ENCODE measurements at places on chromosomes 16 and 17. TPM values are rescaled to one million over a fixed set of nuclear protein-coding genes. Genes with fewer than 3 reads are reported as not detected.

GRCh38 chr17:33509331-33509730 is 216.2 kb upstream of the ASIC2 start:
- H3K4me1 ChIP-seq = peaks cover 7% of the 10 kb centered on the region
- H3K36me3 ChIP-seq = no peaks in the 10 kb centered on the region
- peaks cover 14% of the 10 kb centered on the region for H3K27me3 ChIP-seq

GRCh38 chr17:65886315-65887245 is 305.4 kb downstream of the CEP112 start:
- H3K4me3 ChIP-seq = no peak overlapping the region
- H3K27me3 ChIP-seq = no peaks in the 10 kb centered on the region
- no peaks in the 10 kb centered on the region for H3K36me3 ChIP-seq
- no peak for DNase-seq

DNA sequence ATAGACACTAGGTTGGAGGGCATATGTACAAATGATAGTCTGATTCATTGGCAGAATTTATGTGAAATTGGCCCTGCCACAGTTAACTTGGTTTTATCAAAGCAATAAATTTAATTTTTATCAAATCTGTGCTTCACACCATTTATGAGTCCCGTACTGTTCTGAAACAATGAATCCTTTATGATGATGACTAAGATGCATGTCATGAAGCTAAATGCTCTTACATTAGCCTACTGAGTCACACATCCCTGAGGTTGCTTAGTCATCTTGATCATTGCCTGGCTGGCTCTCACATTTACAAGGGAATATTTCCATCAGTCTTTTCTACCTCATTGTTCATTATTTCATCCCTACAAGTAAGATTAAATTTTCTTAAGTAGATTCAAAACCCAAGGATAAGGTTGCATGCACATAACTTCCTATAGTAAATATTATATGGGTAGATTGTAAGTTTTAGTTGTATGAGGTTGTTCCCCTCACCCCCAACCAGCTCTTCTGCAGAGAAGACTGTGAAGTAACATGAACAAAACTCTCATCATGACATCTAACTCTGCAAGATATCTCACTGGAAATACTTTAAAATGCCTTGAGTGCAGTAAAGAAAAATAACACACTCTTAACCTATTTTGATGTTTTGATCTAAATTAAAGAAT is 170.7 kb downstream of the CYB561 start:
- no peaks in the 10 kb centered on the region for H3K27me3 ChIP-seq
- peaks cover 37% of the 10 kb centered on the region for H3K4me1 ChIP-seq
- DNase-seq = peak; percentile 51
- peaks cover 1% of the 10 kb centered on the region for H3K36me3 ChIP-seq
- H3K4me3 ChIP-seq = no peak overlapping the region

DNA sequence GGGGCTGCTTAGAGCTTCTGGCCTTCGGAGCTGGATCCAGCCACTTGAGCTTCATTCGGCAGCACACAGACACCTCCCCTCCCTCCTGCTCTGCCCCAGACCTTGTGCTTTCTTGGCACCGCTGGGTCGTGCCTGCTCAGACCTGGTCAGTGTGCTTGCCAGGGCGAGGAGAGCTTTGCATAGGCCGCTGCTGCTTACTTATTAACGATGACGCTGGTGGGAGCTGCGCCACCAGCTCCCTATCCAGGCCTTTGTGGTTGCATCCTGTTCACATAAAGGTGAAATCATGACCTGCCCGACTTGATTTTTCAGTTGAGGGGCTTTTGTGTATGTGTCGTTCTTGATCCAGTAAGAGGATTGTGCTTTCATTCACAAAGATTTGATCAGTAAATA is 101.1 kb downstream of the MSI2 start:
- DNase-seq = no peak
- H3K36me3 ChIP-seq = no peaks in the 10 kb centered on the region
- no peaks in the 10 kb centered on the region for H3K27me3 ChIP-seq
- peak overlapping the region; percentile 53 for H3K27ac ChIP-seq
- peaks cover 57% of the 10 kb centered on the region for H3K4me1 ChIP-seq

GRCh38 chr17:55641676-55642081 is 81.0 kb downstream of the TMEM100 start:
- H3K27ac ChIP-seq = no peak overlapping the region
- peaks cover 8% of the 10 kb centered on the region for H3K27me3 ChIP-seq
- H3K4me3 ChIP-seq = no peak overlapping the region
- H3K4me1 ChIP-seq = no peaks in the 10 kb centered on the region
- H3K36me3 ChIP-seq = no peaks in the 10 kb centered on the region

DNA sequence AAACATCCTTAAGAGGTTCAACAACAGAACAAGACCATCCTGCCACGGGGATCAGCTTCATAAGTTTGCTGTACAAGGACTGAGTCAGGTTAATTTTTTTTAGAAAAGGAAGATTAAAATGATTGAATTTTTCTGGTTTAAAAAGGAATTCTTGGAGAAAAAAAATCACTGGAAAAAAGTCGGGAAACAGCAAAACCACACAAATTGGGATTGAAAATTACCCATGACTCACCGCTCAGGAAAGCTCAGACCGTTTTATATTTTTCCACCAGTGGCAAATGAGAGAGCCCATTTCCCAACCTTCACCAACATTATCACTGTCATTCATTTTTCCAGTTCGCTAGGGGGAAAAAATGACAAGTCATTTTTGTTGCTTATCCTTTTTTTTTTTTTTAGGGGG is 46.6 kb downstream of the MRM3 start:
- no peak overlapping the region for H3K4me3 ChIP-seq
- no peaks in the 10 kb centered on the region for H3K36me3 ChIP-seq
- no peak for DNase-seq
- H3K27ac ChIP-seq = no peak overlapping the region
- H3K27me3 ChIP-seq = peaks cover 3% of the 10 kb centered on the region

DNA sequence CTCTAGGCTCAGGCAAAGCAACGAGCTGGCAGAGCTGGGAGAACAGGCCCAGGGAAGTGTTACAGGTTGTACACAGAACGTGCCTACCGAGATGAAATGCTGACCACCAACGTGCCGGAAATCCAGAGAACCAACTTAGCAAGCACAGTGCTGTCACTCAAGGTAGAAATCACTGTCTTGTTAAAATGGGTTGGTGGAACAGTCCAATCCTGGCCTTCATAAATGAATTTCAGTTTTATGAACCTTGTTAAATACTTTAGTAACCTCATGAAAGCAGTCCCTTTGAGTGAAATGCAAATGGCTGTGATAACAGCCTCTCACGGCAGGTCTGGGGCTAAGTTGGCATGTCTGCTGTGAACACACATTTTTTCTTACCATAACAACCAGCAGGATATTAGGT is 29.0 kb downstream of the ETV4 start:
- peaks cover 57% of the 10 kb centered on the region for H3K36me3 ChIP-seq
- H3K27me3 ChIP-seq = no peaks in the 10 kb centered on the region
- H3K27ac ChIP-seq = peak overlapping the region; percentile 60
- no peak for DNase-seq
- H3K4me1 ChIP-seq = peaks cover 10% of the 10 kb centered on the region

DNA sequence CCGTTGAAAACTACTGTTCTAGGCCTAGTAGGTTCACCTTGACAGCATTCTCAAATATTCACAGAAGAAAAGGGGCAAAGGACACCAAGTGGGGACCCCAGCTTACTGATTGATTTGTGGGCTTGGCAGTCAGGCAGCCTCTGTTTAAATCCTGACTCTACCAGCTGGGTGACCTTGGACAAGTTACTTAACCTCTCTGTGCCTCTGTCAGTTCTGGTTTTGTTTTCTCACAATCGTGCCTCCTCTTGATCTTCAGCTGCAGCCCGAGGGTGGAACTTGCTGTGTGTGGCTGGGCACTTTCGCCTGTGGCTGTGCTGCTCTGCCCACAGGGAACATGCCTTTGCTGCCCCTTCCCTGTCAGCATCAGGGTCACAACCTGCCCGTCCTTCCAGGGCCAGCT is 17.8 kb downstream of the RAP1GAP2 start:
- H3K4me1 ChIP-seq = peaks cover 16% of the 10 kb centered on the region
- H3K4me3 ChIP-seq = no peak overlapping the region
- H3K27ac ChIP-seq = no peak overlapping the region
- peaks cover 23% of the 10 kb centered on the region for H3K27me3 ChIP-seq

GRCh38 chr16:76346210-76346609 is 69.0 kb downstream of the CNTNAP4 start:
- H3K27ac ChIP-seq = no peak overlapping the region
- DNase-seq = no peak
- no peaks in the 10 kb centered on the region for H3K4me1 ChIP-seq
- H3K4me3 ChIP-seq = no peak overlapping the region

- H3K4me1 ChIP-seq = no peaks in the 10 kb centered on the region
- no peak overlapping the region for H3K4me3 ChIP-seq
- H3K36me3 ChIP-seq = peaks cover 2% of the 10 kb centered on the region
- no peaks in the 10 kb centered on the region for H3K27me3 ChIP-seq
- DNase-seq = no peak
These were observed 362.2 kb downstream of the WWOX start for GRCh38 chr16:78461496-78462287.

- H3K4me1 ChIP-seq = peaks cover 13% of the 10 kb centered on the region
- H3K27me3 ChIP-seq = no peaks in the 10 kb centered on the region
- no peak overlapping the region for H3K4me3 ChIP-seq
- H3K27ac ChIP-seq = peak overlapping the region; percentile 49
- DNase-seq = no peak
These were observed 10.4 kb upstream of the LASP1NB start for GRCh38 chr17:38914741-38915638.

GRCh38 chr17:73067075-73067474 is 25.4 kb downstream of the SLC39A11 start:
- peaks cover 8% of the 10 kb centered on the region for H3K4me1 ChIP-seq
- no peaks in the 10 kb centered on the region for H3K27me3 ChIP-seq
- H3K27ac ChIP-seq = no peak overlapping the region
- no peak for DNase-seq

DNA sequence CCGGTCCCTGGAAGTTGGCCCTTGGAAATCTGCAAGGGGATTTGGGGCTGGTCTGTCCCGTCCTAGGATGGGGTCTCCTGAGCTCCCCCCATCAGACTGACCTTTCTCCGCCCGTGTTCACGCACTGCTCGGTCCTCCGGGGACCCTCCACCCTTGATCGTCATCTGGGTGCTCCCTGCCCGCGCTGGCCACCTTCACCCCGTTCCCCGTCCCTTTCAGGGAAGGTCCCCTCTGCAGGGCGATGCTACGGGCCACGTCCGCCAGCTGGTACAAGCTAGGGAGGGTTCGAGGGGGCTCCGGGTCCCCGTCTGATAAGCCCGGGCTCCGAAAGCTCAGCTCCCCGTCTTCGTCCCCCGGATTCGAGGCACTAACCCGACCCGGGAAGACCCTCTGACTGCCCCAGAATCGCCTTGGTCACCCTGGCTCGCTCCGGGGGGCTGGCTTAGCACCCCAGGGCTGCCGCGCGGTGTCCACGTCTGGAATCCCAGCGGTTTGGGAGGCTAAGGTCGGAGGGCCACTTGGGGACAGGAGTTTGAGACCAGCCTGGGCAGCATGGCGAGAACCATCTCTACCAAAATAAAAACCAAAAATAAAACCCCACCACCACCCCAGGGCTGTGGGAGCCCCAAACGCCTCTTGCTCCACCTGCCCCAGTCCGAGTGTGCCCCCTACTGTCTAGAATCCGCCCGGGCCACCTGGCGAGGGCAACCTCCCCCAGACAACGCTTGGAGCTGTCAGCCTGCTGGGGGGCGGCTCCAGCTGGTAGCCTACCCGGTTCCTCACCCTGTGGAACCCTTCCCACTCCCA is 1.1 kb upstream of the SLC43A2 start:
- H3K4me3 ChIP-seq = peak overlapping the region; percentile 75
- peak overlapping the region; percentile 26 for H3K27ac ChIP-seq
- H3K4me1 ChIP-seq = peaks cover 11% of the 10 kb centered on the region
- no peaks in the 10 kb centered on the region for H3K36me3 ChIP-seq
- DNase-seq = peak; percentile 93
- peaks cover 8% of the 10 kb centered on the region for H3K27me3 ChIP-seq

DNA sequence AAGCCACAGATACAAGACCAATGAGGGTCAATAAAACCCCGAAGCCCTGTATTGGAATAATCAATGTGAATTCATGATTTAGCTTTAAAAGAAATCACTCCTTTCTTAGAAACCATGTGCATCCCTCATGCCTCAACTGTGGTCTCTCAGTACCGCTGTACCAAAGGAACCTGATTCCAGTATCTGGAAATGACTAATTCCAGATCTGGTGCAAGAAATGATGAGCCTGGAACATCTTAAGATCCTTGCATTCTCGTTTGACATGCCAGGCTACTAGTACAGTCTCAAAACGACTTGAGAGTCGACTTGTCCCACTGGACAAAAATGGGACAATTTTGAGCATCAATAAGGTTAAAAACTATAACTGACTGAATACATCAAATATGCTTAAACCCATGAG is 21.2 kb downstream of the USP31 start:
- H3K4me1 ChIP-seq = peaks cover 21% of the 10 kb centered on the region
- DNase-seq = no peak
- H3K36me3 ChIP-seq = no peaks in the 10 kb centered on the region
- no peak overlapping the region for H3K4me3 ChIP-seq

GRCh38 chr17:6269478-6269877 is 165.4 kb downstream of the AIPL1 start:
- no peaks in the 10 kb centered on the region for H3K4me1 ChIP-seq
- peak; percentile 51 for DNase-seq
- no peak overlapping the region for H3K27ac ChIP-seq
- no peak overlapping the region for H3K4me3 ChIP-seq
- H3K27me3 ChIP-seq = peaks cover 2% of the 10 kb centered on the region
- no peaks in the 10 kb centered on the region for H3K36me3 ChIP-seq

DNA sequence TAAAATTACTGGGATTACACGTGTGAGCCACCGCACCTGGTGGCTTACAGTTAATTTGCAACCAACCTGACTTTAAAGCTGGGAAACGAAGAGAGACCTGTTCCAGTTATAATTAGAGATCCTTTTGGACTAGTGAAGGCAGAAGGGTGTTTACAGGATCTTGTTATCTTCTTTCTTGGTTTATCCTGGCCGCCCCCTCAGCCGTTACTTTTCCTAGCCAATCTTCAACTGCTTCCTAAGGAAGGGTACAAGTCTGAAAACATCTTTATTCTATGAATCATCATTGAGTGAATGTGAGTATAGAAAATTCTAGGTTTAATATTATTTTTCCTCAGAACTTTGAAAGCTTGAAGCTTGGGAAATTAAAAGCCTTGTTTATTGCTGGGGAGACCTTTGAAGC is 286.5 kb downstream of the SLC39A11 start:
- no peak overlapping the region for H3K4me3 ChIP-seq
- DNase-seq = no peak
- H3K4me1 ChIP-seq = no peaks in the 10 kb centered on the region
- no peak overlapping the region for H3K27ac ChIP-seq

GRCh38 chr16:66395806-66396555 is 29.5 kb downstream of the CDH5 start:
- no peaks in the 10 kb centered on the region for H3K36me3 ChIP-seq
- H3K27me3 ChIP-seq = no peaks in the 10 kb centered on the region
- H3K4me1 ChIP-seq = no peaks in the 10 kb centered on the region
- H3K4me3 ChIP-seq = no peak overlapping the region
- no peak overlapping the region for H3K27ac ChIP-seq

GRCh38 chr16:53911513-53911912 is 207.6 kb downstream of the FTO start:
- peaks cover 3% of the 10 kb centered on the region for H3K36me3 ChIP-seq
- no peak overlapping the region for H3K4me3 ChIP-seq
- peak overlapping the region; percentile 12 for H3K27ac ChIP-seq
- DNase-seq = no peak

- H3K4me3 ChIP-seq = no peak overlapping the region
- no peak for DNase-seq
- H3K4me1 ChIP-seq = no peaks in the 10 kb centered on the region
- peaks cover 9% of the 10 kb centered on the region for H3K27me3 ChIP-seq
- H3K27ac ChIP-seq = no peak overlapping the region
These were observed 80.4 kb downstream of the ABCC12 start for GRCh38 chr16:48075398-48075797.

SLC47A2 gene
- not detected for total RNA-seq

VKORC1 gene
- total RNA-seq = 68.5 TPM

ALDH3A1 gene
- 0.92 TPM for total RNA-seq

CPNE7 gene
- total RNA-seq = 8.5 TPM

CFAP97D1 gene
- 0.07 TPM for total RNA-seq

KRT40 gene
- not detected for total RNA-seq

CD300E gene
- not detected for total RNA-seq

HEATR3 gene
- 23.6 TPM for total RNA-seq

C16orf54 gene
- total RNA-seq = 22.2 TPM

All from activated CD8-positive, alpha-beta T cell treated with anti-CD3 and anti-CD28 coated beads for 36 hours (primary cell).